ENCODE measurements at places on chromosomes 4 and X.

DNA sequence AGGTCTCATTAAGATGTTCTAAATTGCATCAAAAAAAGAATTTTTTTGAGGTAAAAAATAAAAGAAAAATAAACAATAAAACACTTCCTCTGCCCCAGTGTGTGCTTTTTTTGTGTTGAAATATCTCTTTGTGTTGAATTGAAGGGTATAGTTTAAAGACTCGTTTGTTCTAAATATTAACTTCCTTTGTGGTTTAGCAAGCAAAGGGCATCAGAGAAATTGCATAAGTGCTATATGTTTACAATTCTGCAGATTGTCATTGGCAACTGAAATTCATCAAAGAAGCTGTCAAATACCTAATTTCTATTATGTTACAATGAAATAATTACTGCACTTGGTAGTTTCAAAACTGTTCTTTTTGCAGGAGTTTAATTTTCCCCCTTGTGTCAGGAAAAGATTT is 260.5 kb downstream of the DKK2 start:
- DNase-seq: no peak

DNA sequence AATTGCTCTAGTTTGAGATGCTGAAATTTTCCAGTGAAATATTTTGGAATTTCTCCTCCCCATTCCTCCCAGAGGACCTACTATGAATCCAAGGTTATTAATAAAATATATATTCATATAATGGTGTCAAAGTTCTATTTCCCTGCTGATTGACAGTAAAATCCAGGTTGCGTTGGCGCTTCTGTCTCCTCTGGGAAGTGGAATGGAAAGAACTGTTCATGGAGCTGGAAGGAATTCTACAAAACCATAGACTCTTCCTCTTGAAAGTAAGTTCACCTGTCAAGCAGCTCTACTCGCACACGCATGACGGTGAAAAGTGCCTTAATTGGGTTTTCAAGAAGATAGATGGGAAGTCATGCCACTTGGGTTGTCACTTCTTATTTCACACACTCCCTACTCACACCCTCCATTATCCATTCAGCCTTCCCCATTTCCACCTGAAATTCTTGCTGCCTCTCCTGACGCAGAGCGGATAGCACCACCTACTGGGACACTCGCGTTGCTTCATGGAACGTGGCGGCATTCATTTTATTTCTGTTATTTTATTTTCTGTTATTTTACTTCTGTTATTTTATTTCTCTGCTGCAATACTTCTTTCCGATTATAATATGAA is 351.6 kb downstream of the NLGN4X start:
- no peak for DNase-seq

GRCh38 chrX:7447801-7448499 is 300.0 kb upstream of the PUDP start:
- no peak for DNase-seq

- no peak for DNase-seq
Observed at GRCh38 chr4:76546759-76547742, 112.0 kb downstream of the SHROOM3 start.

DNA sequence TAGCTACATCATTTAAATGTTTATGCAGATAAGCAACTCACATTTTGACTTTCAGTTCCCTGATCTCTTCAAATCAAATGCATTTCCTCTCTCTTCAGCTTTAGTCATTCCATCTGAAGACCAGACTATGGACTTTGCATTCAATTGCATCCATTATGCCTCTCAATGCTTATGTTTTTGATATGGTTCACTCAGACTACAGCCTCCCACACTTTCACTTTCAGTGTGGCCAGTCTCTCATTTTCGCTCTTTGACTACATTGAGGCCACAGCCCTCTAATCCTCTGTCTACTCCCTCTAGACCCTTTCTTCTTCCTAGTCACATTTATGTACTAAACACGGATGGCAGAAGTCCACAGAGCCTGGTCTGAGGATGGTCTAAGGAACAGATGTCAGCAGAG is 24.5 kb upstream of the VEGFC start:
- DNase-seq: no peak

- no peak for DNase-seq
Observed at GRCh38 chr4:180898305-180898704, 1344.9 kb upstream of the TENM3 start.

- DNase-seq: no peak
Observed at GRCh38 chr4:140186082-140186438, 32.1 kb upstream of the MAML3 start.

DNA sequence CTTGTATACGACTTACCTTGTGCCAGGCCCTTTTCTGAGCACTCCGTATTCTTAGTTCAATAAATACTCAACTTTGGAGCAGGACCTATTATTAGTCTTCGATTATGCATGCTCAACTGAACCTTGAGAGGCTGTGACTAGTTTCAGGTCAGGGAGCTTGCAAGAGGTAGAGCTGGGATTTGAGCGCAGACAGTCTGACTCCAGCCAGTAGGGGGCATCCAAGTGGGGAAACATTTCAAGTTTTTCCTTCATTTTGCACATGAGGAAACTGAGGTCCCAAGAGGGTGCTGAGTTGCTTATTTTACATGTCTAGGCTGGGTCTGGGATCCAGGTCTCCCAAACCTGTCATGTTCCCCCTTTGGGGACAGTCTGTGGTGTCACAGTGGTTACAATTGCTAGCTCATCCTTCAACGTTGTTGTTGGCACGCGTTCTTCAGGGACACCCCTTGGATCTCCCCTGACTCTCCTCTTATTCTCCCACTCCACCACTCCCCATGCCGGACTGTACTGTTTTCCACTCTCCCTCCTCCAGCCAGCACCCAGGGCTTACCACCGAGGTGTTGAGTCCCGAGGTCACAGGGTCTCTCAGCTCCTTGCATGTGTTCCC is 6.7 kb upstream of the PRICKLE3 start:
- DNase-seq: peak; percentile 41

GRCh38 chr4:108531461-108531860 is 88.9 kb upstream of the RPL34 start:
- DNase-seq: no peak

- no peak for DNase-seq
Observed at GRCh38 chr4:78945651-78946179, 6.5 kb upstream of the PAQR3 start.

DNA sequence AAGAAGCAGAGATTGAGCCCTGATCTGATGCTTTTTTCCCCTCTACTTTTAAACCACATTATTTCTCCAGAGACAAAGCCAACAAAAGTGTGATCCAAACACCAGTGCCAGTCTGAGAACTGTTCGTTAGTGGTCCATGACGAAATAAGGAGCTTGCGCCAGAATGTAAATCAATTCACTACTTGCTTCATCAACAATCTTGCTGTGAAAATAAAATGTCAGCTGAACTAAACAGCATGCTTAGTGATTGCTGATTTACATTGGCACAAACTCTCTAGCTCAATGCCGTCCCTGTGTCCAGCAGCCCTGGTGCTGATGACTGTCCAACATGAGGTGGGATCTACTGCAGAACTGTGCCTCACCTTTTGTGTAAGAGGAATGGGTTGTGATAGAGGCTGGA is 71.3 kb downstream of the SOX3 start:
- DNase-seq: no peak

DNA sequence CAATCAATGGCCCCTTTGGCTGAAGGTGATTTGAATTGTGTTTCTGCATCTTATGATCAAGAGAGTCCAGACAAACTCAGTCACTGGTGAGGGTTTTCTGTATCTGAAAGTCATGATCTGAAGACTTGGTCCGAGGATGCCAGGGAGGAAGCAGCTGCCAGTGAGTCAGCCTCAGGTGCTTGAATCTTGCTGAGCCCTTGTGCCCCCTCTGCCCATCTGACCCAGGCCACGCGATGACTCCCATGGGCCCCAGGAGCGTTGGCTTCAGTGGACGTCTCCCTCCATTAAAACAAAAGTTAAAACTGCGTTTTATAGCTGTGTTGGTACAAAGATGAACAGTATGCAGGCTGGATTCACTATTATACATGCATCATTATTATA is 62.0 kb downstream of the HTRA3 start:
- no peak for DNase-seq

- no peak for DNase-seq
Observed at GRCh38 chr4:83728191-83728590, 192.3 kb downstream of the GPAT3 start.

- no peak for DNase-seq
Observed at GRCh38 chr4:58175024-58175423, 1064.8 kb upstream of the IGFBP7 start.

- DNase-seq: peak; percentile 88
Observed at GRCh38 chrX:53714580-53715345, 28.2 kb upstream of the HUWE1 start.

GRCh38 chr4:88130544-88131305 is 27.7 kb downstream of the ABCG2 start:
- no peak for DNase-seq

GRCh38 chr4:139416073-139416673 is 37.7 kb upstream of the RAB33B start:
- no peak for DNase-seq

DNA sequence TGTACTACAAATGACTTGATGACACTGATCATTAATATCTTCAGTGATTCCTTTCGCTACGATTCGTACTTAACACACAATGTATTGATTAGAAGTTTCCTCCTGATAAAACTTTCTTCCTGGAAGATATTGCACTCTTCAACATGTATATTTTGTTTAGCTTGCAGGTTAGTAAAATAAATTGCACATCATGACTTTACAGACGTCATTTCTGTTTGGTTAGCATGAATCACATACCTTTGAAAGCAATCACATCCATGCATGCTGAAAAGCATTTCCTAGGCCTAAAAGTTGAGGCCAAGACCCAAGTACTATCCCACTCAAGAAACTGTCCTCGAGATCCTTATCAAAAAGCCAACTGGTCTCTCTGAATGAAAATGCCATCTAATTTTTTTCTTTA is 1841.0 kb upstream of the PCDH7 start:
- DNase-seq: no peak

GRCh38 chrX:125205133-125205917 is 114.3 kb upstream of the TEX13C start:
- DNase-seq: no peak

- DNase-seq: no peak
Observed at GRCh38 chr4:6281436-6282313, 12.0 kb downstream of the WFS1 start.

DNA sequence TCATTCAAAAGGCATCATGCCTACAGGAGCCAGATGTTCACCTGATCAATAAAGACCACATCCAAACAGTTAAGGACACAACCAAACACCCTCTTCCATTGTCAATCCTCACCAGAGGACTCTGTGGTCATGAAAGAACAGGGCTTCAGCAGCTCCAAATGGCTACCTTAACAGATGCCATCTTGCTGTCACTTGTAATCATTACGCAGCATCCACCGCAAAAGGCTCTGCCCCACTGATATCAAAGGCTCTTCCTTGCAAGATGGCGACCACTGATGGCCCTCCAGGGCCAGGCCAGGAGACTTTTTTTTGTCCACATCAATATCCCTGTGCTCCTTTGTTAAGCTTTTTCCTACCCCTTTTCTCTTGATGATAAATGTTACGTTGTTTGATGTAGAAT is 157.4 kb downstream of the DHRSX start:
- DNase-seq: no peak

- DNase-seq: no peak
Observed at GRCh38 chr4:161817914-161818313, 345.9 kb downstream of the FSTL5 start.

DNA sequence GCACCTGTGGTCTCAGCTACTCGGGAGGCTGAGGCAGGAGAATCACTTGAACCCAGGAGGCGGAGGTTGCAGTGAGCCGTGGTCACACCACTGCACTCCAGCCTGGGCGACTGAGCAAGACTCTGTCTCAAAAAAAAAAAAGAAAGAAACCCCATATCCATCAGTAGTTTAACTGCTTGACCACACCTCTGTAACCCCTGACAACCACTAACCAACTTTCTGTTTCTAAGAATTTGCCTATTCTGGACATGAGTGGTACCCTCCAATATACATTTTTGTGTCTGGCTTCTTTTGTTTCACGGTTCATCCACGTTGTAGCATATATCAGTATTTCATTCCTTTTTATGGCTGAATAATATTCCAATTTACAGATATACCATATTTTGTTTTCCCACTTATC is 9.1 kb downstream of the PPAT start:
- DNase-seq: no peak

GRCh38 chrX:78329486-78329885 is 2.1 kb upstream of the CYSLTR1 start:
- peak; percentile 41 for DNase-seq

DNA sequence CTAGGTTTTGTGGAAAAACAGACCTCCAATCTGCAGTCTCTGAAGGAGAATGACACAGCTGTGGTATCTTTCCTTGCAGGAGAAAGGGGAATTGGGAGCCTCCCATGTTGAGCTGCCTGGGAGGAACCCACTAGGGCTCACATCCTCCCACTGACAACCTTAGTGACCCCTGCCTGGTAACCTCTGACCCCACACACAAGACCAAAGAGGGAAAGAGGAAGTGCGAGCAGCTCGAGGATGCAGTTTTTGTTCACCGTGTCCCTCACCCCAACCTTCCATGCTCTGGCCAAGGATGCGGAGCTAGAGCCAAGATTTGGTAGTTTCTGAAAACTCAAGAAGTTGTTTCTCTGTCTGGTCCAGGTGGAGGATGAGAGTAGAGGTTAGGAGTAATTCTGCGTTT is 5.4 kb upstream of the ZXDA start:
- no peak for DNase-seq

- DNase-seq: no peak
Observed at GRCh38 chr4:8381814-8382581, 58.5 kb downstream of the ACOX3 start.

GRCh38 chr4:20393486-20394100 is 141.9 kb downstream of the SLIT2 start:
- DNase-seq: no peak

GRCh38 chr4:122814426-122814825 is 12.2 kb upstream of the FGF2 start:
- no peak for DNase-seq

GRCh38 chr4:158667651-158668198 is 4.0 kb downstream of the C4orf46 start:
- DNase-seq: peak; percentile 45
